ENCODE measurements at places on chromosomes 6 and 20. TPM values are rescaled to one million over a fixed set of nuclear protein-coding genes. Genes with fewer than 3 reads are reported as not detected.

IL17F gene
- total RNA-seq: not detected

AVP gene
- not detected for total RNA-seq

HLA-DRB1 gene
- total RNA-seq: 0.10 TPM

HLA-DRA gene
- not detected for total RNA-seq

COL9A3 gene
- total RNA-seq: 0.65 TPM

RIMS1 gene
- total RNA-seq: 12.7 TPM

KIAA1755 gene
- total RNA-seq: 0.19 TPM

CST2 gene
- total RNA-seq: not detected

SPO11 gene
- not detected for total RNA-seq

Data from vein endothelial cell (primary cell).